Midbrain (tissue), 1 donor: ENCODE measurements at places on chromosomes 1 and 21.
A peak's percentile ranks its signal among the peaks of the same experiment; 100 is the strongest.

- no peak for DNase-seq
These were observed 15.2 kb downstream of the SPOCD1 start for GRCh38 chr1:31800674-31800967.

DNA sequence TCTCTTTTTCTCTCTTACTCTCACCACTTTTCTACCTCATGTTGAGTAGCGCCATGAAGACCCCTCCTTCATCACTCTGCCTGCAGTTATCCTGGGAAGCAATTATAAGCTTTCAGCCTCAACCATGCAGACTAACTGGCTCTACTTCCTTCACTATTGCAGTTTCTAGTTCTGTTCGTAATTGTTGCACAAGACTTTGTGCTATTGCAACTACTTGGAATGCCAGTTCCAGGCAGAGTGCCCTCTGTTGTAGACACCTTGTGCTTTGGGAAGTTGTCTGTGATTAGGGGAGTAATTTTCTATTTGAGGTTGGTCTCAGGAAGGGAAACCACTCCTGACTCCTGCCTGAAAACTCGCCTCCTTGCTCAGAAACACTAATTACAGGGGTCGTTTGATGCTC, 19.4 kb downstream of the PGM1 start:
- no peak for DNase-seq

GRCh38 chr1:31702836-31703404, 897 bp downstream of the COL16A1 start:
- DNase-seq, result no peak

GRCh38 chr1:216186141-216186540, 237.1 kb downstream of the USH2A start:
- DNase-seq, result no peak

DNA sequence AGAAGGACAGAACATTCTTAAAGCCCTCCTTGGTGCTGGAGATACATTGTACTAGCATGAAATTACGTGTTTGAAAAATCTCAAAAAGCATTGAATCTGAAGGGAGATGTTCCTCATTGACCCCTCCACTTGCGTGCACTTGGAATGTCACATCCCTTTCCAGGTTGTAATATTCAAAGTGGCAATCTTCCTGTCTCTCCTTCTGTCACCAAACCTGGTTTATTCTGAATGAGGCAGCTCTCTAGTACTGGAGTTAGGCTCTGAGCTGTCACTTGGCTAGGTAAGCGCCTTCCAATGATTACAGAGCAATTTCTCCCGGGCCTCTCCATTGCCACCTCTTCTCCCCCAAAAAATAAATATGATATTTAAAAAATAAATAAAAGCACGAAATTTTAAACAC, 855 bp downstream of the DSCAM start:
- no peak for DNase-seq

DNA sequence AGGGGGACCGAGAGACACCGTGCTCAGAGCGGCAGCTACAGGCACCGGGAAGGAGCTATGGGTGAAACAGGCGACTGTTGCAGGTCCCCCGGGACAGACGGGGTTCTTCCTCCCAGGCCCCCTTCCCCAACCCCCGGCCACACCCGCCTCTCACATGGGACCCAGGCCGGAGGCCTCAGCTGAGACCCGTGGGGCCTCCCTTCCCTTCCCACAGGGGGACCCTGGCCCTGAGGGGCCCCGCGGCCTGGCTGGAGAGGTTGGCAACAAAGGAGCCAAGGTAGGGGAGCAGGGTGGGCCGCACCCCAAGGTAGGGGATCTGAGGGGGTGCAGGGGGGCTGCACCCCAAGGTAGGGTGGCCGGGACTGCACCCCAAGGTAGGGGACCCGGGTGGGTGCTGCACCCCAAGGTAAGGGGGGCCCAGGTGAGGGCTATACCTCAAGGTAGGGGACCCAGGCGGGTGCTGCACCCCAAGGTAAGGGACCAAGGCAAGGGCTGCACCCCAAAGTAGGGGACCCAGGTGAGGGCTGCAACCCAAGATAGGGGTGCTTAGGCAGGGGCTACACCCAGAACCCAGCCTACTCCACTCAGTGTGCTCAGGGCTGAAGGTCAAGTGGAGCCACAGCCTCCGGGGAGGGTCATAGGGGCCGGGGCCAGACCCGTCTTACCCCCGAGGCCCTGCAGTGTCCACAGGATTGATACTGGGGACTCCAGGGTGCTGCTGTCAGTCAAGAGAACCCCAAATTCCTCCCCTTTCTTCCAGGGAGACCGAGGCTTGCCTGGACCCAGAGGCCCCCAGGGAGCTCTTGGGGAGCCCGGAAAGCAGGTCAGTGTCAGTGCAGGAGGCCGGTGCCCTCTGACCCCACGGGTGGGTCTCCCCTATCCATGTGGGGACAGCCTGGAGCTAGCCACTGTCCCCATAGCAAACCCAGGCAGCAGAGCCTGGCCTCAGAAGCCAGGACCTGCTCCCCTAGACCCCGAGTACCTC, 22.7 kb downstream of the COL6A2 start:
- no peak for DNase-seq

DNA sequence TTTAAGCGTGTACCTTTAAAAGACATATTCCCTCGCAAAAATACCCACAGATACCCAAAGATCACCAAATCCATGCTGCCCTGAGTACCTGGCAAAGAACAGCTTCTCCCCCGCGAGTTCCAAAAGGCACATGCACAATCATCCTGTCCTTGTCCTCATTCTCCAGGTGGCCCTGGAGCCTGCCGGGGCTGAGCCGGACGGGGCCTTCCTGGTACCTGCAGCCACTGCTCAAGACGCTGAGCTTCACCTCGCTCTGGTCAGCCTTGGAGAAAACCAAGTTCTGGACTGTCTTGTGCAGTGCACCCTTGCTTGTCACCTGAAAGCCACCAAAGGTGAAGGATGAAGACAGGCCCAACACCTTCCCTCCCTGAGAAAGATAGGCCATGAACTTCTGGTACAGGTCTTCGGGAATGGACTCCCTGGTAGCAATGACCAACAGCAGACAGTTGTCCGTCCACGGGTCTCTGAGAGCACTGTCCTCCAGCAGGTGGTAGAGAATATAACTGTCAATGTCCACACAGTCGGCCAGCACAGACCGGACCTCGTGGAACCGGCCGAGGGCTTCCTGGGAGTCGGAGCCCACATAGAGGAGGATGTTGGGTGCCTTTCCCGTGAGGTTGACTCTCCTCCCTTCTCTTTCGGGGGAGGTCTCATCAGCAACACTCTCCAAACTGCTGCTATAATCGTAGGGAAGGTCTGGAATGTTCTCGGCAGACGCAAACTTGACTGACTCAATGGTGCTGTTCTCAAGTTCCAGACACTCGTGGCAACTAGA, 29.9 kb downstream of the HLCS start:
- DNase-seq, result no peak

GRCh38 chr1:14735841-14736240, 137.4 kb downstream of the KAZN start:
- no peak for DNase-seq

DNA sequence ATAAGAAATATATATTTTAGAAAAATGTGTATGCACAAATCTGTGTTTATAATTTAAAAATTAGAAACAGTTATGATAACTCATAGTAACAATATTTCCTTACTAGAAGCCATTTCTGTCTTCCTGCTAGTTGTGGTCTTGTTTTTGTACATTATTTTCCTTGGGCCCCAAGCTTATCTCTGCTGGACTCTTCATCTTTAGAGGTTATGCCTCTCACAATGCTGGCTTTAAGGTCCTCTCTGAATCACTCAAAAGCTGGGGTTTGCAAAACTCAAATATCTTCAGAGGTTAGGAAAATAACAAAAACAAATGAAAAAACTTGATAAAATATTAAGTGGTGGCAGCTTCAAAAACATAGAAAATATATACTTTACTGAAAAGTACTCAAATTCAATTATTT, 133.8 kb downstream of the PTPRC start:
- DNase-seq, result no peak

GRCh38 chr1:1471389-1472052, at the start of gene ATAD3B:
ATAD3B (plus strand) TSS chr1:1471765; CDS start chr1:1471885, 120 bp downstream.
- DNase-seq, result peak; percentile 94

DNA sequence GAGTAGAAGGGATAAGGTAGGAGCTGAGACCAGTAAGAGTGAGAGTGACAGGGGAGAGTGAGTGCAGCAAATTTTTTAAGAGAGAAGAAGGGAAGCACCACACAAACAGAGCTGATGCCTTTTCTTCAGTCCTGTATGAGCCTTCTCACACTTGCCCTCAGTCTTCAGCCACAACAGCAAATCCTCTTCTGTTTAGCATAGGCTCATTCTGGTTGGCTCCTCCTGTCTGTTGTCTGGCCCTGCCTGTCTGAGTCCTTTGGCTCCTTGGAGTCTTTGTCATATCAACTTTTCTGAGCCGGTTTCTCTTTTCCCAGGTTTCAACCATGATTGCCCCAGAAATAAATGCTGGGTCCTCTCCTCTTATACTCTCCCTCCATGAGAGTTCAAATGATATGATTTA, 12.7 kb upstream of the CASQ1 start:
- no peak for DNase-seq

DNA sequence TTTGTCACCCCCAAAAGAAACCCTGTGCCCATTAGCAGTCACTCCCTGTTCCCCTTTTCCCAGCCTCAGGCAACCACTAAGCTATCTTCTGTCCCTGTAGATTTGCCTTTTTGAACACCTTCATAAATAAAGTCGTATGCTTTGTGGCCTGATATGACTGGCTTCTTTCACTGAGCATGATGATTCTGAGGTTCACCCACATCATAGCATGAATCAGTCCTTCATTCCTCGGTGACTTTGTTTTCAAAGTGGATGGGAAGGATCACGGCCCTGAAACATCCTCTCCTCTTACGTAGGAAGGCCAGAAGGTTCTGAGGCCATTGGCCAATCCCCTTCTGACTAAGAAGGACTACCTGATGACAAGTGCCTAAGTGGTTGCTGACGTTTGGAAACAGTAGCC, 39.1 kb downstream of the NIPAL3 start:
- DNase-seq, result no peak

DNA sequence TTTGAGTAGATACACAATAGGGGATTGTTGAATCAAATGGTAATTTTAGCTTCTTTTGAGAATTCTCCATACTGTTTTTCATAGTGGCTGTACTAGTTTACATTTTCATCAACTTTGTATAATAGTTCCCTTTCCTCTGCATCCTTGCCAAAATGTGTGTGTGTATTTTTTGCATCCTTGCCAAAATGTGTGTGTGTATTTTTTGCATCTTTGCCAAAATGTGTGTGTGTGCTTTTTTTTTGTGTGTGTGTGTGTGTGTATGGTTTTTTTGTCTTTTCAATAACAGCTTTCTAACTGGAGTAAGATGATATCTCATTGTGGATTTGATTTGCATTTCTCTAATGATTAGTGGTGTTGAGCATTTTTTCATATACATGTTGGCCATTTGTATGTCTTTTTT, 105.4 kb downstream of the ATP6V1G3 start:
- DNase-seq, result no peak

DNA sequence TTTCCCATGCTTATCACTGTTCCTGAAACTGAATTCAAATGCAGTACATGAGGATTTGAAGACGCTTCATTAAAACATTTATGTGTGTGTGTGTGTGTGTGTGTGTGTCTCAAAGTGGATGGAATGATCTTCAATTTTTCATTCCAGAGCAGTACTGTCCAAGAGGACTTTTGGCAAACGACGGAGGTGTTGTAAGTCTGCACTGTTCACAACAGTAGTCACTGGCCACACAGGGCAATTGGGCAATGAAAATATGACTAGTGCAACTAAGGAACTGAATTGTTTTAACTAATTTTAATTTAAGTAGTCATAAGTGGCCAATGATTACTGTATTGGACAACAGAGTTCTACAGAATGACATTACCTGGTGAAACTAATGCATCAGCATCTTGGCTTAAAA, 5.0 kb downstream of the TAF5L start:
- no peak for DNase-seq

GRCh38 chr1:5525597-5526384, 466.4 kb downstream of the NPHP4 start:
- no peak for DNase-seq

GRCh38 chr1:63713627-63714481, 60.0 kb upstream of the ROR1 start:
- no peak for DNase-seq

DNA sequence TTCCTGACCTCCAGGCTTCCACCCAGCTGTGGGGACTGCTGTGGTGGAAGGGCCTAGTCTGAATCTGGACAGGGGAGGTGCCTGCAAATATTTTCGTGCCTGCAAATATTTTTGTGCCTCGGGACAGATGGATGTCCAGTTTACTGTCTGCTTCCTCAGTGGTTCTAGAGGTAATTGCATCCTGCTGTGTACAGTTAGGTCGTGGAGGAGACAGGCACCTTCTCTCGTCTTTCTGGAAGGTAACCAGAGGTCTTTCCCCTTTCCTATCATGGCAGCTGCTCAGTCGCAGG, 53.8 kb upstream of the TINAGL1 start:
- no peak for DNase-seq

DNA sequence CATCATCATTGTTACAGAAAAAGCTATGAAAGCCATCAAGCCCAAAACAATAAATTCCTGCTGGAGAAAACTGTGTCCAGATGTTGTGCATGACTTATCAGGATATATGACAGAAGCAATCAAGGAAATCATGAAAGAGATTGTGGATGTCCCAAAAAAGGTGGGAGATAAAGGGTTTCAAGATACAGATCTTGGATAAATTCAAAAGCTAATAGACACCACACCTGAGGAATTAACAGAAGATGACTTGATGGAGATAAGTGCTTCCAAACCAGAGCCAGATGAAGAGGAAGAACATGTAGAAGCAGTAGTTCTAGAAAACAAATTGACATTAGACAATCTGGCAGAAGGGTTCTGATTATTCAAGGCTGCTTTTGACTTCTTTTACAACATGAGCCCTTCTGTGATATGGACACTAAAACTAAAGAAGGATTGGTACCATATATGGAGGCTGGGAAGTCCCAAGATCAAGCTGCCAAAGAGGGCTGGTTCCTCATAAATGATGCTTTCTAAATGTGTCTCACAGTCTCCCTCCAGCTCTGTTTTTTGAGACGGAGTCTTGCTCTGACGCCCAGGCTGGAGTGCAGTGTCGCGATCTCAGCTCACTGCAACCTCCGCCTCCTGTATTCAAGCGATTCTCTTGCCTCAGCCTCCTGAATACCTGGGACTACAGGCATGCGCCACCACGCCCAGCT, 32.1 kb upstream of the LRIG2 start:
- no peak for DNase-seq

DNA sequence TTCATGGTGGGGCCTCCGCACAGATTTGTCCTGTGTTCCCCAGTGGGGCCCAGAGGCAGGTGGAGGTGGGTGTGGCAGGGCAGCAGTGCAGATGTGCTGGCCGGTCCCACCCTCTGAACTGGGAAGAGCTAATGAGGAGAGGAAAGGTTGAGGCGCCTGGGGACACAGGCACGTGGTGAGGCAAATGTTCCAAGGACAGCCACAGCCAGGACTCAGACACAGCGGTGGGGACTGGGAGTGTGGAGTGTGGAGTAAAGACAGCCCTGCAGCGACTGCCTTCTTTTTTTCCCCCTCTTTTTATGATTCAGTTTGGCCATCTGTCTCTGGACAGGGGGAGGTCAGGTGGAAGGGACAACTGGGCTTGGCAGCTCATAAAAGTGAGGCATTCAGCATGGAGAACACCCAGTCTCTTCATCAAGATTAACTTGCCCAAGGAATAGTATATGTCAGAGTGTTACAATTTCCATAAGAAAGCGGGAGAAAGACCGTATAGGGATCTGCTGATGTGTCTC, 104.2 kb upstream of the GCLM start:
- DNase-seq, result no peak
